ENCODE measurements at places on chromosomes 5 and 9.

DNA sequence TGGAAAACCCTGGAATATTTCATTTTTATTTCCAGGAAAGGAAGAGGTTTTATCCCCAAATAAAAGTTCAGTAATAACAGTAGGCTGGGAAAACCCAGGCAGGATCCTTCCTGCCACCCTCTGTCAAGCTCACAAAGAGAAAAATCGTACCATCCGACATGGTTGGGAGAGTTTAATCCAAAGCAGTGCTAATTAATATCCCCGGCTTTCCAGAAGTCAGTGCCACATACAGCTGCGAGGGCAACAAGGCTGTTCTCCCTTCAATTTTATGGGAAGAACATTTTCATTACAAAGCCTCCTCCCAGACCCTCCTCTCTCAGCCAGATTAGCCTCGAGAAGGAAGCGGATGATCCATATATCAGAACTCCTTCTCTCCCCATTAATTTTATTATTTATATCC is 95.5 kb downstream of the PAX5 start:
- no peak for DNase-seq

DNA sequence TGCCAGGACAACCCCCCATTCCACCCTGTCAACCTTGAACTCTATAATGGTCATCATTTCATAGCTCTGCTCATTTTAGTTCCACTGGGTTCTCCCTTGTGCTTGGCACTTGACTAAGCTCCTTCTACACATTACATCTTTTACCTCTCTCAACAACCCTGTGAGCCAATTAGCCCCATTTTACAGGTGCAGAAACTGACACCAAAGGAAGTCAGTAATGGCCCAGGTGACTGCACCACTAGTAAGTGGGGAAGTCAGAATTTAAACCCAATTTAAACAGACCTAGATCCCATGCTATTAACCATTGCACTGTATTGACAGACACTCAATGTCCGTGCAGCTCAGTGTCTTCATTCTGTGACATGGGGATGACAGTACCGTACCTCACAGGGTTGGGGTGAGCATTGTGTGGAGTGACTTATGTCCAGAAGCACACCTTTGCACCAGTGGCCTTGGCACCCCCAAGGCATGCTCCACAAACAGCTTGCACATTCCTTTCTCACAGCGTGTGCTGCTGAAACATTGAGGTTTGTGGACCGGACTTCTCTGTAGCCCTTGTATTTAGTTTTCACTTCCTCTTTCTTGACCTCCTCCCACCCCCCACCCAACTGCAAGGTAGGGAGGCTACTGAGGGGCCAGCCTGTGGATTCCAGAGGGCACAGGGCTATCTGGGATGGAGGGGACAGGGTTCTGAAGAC is 23.1 kb downstream of the IRF1 start:
- DNase-seq, result no peak

DNA sequence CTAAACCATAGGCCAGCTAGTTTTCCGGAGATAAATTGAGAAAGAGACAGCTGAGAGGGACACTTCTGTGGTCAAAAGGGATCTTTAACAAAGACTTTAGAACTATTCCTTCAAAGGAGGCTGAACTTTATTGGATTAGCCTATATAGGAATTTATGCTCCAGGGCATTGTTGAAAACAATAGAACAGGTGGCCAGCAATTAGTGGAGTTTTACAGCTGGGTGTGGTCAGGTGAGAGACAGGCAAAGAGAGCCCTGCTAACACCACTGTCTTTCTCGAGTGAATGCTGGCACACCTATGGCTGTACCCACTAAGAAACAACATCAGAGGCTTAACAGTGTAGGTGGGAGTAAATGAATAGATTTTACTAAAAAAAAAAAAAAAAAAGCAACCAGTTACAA is 16.7 kb upstream of the TLR4 start:
- no peak for DNase-seq

DNA sequence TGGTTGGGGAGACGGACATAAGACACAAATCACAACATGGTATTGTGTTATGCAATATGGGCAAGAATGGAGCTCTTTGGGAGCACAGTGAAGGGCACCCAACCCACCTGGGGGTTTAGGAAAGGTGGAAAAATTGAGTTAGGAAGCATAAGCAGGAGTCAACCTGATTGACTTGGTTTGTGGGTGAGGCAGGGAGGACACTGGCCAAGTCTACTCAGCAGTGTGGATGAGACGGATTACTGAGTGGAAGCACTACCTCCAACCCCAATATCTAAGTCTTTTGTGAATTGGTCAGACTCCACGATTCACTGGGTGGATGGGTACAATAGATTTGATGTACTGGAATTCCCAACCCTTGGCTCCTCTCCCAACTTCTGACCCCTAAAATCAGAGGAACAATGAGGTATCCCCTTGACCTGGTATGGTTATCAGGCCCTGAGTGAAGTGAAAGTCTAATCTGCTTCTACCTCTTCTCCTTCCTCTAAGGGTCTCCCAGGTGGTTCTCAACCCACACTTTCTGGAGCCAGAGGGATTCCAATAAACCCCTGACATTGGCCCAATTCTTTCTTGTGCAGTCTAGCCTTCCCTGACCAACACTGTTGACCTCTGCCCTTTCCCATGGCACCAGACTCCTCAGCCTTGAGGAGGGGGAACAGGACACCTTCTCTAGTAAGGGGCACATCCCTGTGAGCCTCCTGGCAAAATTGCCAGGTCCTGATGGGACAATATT is 5.2 kb downstream of the EGR1 start:
- no peak for DNase-seq

- no peak for DNase-seq
These were observed 2.1 kb downstream of the NEURL1B start for GRCh38 chr5:172642926-172643871.

GRCh38 chr5:161001604-161002003 is 149.6 kb upstream of the ATP10B start:
- DNase-seq, result no peak

DNA sequence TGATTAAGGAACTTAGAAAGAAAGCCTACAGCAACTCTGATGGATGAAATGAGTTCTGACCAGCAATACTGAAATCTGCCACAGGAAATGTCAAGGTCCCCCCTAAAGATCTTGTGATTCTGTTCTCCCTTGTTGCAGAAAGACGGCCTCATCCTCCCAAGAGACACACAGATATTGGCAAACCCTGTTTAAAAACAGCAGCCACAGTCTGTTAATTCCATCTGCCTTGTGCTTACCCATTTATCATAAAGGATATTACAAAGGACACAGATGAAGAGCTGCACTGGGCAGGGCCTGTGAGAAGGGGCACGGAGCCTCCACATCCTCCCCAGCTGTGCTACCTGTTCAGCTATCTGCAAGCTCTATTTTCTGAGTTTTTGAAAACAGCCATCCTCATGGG is 15.2 kb downstream of the RAPGEF1 start:
- no peak for DNase-seq

GRCh38 chr5:77867914-77868313 is 91.8 kb upstream of the TBCA start:
- no peak for DNase-seq

GRCh38 chr5:144088206-144089064 is 82.0 kb downstream of the YIPF5 start:
- DNase-seq, result no peak

DNA sequence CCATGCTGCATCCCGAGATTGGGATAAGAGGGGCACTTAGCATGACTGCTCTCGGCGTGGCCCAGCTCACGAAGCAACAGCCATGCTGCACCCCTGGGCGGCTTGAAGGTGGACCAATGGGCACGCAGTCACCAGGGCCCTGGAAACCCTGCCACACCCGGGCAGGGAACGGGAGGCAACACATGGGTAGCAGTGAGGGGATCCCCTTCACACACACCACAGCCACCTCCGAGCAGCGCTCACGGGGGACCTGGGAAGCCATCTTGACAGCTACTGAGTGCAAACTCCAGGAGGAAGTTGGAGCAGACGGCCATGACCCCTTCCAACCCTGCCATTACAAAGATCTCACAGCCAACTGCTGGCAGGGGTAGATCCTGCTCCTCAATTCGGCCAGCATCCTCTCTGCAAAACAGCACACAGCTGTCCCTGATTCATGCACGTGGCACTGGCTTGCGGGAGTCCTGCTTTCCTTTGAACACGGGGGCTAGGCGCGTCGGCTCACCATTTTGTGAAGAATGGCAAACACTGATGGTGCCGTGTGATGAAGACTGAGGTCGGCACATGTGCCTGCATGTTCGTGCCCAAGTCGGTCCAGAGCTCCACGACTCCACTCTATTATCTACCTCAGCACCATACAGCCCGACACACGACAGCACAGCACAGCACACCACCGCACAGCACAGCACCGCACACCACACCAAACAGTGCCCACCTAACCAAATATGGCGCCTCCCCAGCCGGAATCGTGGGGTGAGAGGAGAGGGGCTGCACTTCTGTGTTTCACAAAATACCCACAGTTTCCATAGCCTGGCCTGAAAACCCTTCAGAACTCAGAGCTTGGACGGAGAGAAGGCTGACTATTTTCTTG is 5.0 kb downstream of the UBAC1 start:
- no peak for DNase-seq

DNA sequence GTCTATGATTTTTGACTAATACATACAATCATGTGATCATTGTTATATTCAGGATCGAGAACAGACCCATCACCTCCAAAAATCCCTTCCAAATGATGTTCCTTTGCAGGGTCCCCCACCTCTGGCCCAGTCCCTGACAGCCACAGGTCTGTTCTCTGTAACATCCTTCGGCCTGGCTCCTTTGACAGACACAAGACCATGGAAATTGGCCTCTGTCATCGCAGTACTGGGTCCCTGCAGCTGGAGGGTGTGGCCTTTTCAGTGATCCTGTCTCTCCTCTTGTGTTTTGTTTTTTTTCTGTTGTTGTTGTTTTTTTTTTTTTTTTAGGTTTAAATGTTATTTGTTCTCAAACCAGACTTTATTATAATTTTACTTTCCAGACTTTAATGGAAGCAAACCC is 27.4 kb upstream of the ANKRD33B start:
- no peak for DNase-seq

All from T-helper 17 cell (primary cell).